Vagina (tissue), 2 donors: ENCODE measurements at places on chromosomes 3 and 15.

DNA sequence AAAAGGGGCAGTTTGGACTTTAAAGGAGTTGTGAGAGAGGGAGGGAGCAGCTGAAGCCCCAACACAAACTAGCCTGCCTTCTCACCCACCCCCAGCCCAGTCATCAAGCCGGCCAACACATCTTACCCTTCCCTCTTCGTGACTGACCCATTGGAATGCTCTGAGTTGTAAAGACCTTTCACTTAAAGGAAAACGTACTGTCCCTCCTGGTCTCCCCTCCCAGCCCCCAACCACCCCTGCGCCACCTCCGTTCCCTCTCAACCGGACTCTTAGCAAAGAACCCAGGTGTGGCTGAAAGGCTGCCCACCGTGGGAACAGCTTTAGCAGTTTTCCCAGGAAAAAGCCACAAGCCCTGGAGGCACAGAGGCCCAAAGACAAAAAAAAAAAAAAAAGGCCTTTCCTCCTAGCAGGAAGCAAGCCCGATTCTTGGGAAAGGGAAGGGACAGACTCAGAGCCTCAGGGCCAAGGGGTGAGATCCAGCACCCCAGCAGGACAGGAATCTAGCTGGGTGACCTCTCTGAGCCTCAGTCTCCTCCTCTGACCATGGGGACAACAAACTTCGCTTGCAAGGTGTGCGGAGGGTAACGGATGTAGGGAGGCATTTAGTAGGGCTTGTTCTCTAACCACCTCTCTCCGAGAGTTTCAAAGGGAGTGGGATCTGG lies 2.4 kb downstream of the CYP11A1 start:
- peak overlapping the region; percentile 78 for H3K27ac ChIP-seq
- no peaks in the 10 kb centered on the region for H3K36me3 ChIP-seq
- no peaks in the 10 kb centered on the region for H3K27me3 ChIP-seq
- peaks cover 17% of the 10 kb centered on the region for H3K4me1 ChIP-seq
- DNase-seq, result no peak

DNA sequence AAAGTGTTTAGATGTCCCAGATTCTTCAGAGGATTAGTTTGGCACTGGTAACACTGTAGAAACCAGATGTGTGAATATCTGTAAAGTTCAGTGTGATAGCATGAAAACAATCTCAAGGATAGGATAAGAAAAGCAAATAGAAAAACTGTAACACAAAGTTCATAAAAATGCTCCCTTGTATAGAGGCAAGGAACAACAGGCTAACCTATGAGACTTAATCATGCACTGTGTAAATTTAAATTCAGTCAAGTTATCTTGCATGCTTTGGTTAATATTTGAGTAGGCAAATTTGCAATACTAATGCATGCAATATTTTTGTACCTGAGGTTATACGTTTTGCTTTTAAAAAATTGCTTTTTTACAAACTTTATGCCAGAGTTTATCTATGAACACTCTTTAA lies 144.4 kb downstream of the USP13 start:
- no peak overlapping the region for H3K27ac ChIP-seq
- no peaks in the 10 kb centered on the region for H3K4me1 ChIP-seq
- no peak overlapping the region for H3K4me3 ChIP-seq
- H3K27me3 ChIP-seq, result no peaks in the 10 kb centered on the region
- no peak for DNase-seq
- H3K36me3 ChIP-seq, result no peaks in the 10 kb centered on the region

GRCh38 chr15:38549222-38549621 lies 15.4 kb downstream of the RASGRP1 start:
- no peaks in the 10 kb centered on the region for H3K27me3 ChIP-seq
- H3K36me3 ChIP-seq, result no peaks in the 10 kb centered on the region
- DNase-seq, result no peak
- no peak overlapping the region for H3K4me3 ChIP-seq
- H3K27ac ChIP-seq, result no peak overlapping the region

DNA sequence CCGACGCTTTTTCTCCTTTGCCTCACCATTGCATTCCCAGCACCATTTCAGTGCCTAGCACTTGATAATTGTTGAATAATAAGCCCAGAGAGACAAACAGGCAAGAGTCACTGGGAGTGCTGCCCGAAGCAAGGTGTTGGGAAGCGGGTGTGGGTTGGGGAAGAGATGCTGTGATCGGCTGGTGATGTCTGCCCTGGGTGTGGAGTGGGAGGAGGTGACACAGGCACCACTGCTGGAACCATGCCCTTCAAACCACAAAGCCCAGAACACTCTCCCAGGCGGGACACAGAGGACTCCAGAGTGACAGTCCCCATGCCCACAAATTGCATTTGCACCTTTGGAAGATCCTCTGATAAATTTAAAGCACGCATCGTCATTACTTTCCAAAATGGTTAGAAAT lies 148.2 kb downstream of the CHSY1 start:
- H3K27ac ChIP-seq, result no peak overlapping the region
- H3K4me3 ChIP-seq, result no peak overlapping the region
- H3K27me3 ChIP-seq, result no peaks in the 10 kb centered on the region
- peaks cover 10% of the 10 kb centered on the region for H3K4me1 ChIP-seq

DNA sequence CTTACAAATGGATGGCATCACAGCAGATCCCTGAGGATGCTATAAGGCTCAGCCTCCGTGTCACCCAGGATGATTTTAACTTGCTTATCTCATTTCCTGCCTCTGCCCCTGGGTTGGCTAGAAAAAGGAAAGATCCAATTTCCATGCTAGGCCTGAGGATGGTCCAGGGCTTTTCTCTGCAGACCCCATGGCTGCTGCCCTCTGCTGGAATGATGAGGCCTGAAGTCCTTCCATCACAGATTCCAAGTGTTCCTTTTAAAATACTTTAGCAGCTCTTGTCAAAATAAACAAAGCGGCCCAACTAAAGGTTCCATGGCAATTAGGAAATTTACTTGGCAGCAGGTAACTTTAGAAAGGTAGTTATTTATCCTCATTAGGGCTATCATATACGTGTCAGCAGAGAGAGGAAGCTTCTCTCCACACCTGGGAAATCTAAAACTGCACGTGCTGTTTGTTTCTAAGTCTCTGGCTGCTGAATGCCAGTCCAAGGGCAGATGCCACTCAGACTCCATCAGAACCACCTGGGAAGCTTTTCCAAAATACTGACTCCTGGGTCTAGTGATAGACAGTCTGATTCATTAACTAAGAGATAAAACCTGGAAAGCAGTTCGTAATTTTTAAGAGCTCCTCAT lies 401.9 kb upstream of the IL12A start:
- no peaks in the 10 kb centered on the region for H3K36me3 ChIP-seq
- H3K27ac ChIP-seq, result no peak overlapping the region
- DNase-seq, result no peak

DNA sequence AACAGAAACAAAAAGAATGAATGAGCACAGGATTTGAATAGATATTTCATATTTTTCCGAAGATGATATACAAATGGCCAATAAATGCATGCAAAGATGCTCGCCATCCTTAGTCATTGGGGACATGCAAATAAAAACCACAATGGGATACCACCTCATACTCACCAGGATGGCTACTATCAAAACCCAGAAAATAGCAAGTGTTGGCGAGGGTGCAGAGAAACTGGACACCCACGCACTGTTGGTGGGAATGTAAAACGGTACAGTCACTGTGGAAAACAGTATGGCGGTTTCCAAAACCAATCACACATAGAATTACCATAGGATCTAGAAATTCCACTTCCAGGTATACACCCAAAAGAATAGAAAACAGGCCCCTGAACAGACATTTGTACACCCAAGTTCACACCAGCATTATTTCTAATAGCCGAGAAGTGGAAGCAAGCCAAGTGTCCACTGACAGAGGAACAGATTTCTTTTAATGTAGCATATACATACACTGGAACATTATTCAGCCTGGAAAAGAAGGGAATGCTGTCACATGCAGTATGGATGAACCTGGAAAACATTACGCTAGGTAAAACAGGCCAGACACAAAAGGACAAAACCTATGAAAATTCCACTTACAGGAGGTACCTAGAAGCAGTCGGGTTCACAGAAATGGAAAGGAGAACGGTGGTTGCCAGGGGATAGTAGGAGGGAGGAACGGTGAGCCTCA lies 3.6 kb downstream of the RNF168 start:
- H3K36me3 ChIP-seq, result no peaks in the 10 kb centered on the region
- peak overlapping the region; percentile 79 for H3K4me3 ChIP-seq
- H3K27me3 ChIP-seq, result no peaks in the 10 kb centered on the region
- peak overlapping the region; percentile 92 for H3K27ac ChIP-seq

DNA sequence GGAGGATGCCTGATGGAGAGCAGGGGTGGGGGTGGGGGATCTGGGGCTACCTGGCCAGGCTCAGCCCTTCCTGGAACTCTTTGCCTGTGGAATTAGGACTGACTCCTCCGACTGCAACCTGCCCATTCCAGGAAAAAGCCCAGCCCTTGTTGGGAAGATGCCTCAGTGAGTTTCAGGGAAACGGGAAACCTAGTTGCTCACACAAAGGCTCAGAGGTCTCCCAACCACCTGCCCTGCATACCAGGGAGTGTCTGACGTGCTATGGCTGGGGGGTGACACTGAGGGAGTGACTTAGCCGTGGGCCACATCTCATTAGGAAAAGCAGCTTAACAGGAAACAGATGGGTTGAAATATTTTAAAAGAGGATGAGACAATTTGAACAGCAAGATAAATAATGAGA lies 27.9 kb downstream of the CYP8B1 start:
- no peak overlapping the region for H3K27ac ChIP-seq
- no peaks in the 10 kb centered on the region for H3K36me3 ChIP-seq
- peaks cover 11% of the 10 kb centered on the region for H3K4me1 ChIP-seq
- H3K4me3 ChIP-seq, result no peak overlapping the region

- no peak for DNase-seq
- H3K4me3 ChIP-seq, result no peak overlapping the region
- no peak overlapping the region for H3K27ac ChIP-seq
- H3K36me3 ChIP-seq, result no peaks in the 10 kb centered on the region
- H3K27me3 ChIP-seq, result no peaks in the 10 kb centered on the region
- H3K4me1 ChIP-seq, result peaks cover 21% of the 10 kb centered on the region
Observed at GRCh38 chr15:74027688-74028087, 33.2 kb downstream of the PML start.

DNA sequence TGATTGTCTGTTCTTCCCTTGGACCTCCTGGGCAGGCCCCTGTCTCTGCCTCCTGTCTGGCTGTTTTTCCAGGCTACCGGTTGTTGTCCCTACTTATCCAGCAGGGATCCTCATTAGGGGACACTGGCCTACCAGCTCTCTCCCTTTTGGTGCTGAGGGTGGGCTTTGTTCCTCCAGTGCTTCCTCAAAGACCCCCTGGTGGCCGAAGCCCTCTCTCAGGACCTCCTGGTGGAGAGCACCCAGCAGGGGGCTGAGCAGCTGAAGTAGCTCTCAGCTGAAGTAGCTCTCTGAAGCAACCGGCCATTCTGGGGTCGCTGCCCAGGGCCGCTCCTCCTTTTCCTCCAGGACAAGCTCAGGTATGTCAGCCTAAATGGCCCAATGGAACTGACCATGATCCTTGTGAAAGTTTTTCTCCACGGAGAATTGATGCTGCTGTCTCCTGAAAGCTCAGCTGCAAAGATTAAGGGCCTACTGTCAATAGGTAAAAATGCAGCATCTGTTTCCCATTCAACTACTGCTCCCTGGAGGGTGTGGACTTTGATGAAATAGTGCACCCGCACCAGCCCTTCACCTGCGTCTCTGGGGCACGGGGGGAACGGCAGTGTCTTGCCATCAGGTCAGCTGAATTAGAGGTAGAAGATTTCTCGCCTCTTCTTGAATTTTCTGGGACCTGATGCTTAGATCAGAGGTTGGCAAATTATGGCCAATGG lies 27.6 kb downstream of the ARNT2 start:
- H3K4me3 ChIP-seq, result no peak overlapping the region
- H3K4me1 ChIP-seq, result no peaks in the 10 kb centered on the region
- no peak overlapping the region for H3K27ac ChIP-seq
- no peak for DNase-seq
- H3K36me3 ChIP-seq, result no peaks in the 10 kb centered on the region
- H3K27me3 ChIP-seq, result no peaks in the 10 kb centered on the region

DNA sequence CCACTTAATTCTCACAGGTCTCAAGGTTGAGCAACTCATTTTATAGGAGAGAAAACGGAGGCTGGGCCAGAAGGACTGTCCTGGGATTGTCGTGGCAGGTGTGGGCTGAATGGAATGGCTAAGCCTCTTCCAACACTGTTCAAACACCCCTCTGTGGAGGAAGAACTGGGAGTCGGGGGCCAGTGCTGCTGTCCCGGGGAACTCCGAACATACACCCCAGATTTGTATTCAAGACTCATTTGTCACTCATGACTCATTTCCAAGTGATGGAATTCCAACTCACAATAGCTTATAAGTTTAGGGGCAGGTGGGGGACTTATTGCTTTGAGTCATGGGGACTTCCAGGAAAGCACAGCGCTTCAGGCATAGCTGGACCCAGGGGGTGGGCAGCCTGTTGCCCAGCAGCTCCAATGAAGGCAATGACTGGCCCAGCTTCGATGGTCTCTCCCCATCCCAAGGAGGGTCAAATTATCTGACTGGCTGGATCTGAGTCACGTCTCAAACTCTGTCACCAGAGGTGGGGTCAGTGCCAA lies 72.5 kb downstream of the TM2D3 start:
- H3K27ac ChIP-seq, result no peak overlapping the region
- H3K4me1 ChIP-seq, result no peaks in the 10 kb centered on the region
- H3K4me3 ChIP-seq, result no peak overlapping the region
- no peaks in the 10 kb centered on the region for H3K36me3 ChIP-seq
- no peaks in the 10 kb centered on the region for H3K27me3 ChIP-seq
- DNase-seq, result no peak

GRCh38 chr15:48645558-48646330 lies at the start of gene FBN1:
FBN1 (minus strand) TSS chr15:48645709; CDS start chr15:48644769, 940 bp downstream.
- peak within 1 kb of the TSS; percentile 61 for H3K4me3 ChIP-seq
- H3K27me3 ChIP-seq, result no peaks in the 10 kb centered on the region
- DNase-seq, result no peak
- peak within 1 kb of the TSS; percentile 93 for H3K27ac ChIP-seq
- H3K4me1 ChIP-seq, result peaks cover 18% of the 10 kb centered on the region

DNA sequence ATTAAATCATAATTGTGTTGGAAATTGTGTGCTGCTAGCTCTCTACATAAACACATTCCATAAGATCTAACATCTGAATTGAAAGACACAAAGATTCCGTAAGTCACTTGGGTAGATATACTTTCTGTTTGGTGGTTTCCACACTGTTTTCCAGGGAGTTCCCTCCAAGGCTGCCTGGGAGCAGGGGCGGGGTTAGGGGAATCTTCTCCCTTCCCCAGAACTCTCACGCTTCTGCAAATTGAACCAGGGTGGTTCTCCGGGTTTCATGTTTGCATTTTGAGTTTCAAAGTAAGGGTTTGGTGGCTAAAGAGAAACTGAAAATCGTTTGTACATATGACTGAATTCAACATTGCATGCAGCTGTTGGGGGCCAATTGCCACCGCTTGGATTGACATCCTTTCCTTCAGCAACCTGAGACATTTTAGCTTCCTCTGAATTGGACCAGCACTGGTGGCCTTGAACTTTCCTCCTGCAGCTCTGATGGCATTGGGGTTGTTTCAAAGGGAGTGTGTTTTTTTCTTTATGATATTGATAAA lies 192.7 kb upstream of the FEZF2 start:
- H3K4me3 ChIP-seq, result no peak overlapping the region
- no peaks in the 10 kb centered on the region for H3K27me3 ChIP-seq
- no peak for DNase-seq
- no peaks in the 10 kb centered on the region for H3K36me3 ChIP-seq
- no peak overlapping the region for H3K27ac ChIP-seq
- H3K4me1 ChIP-seq, result no peaks in the 10 kb centered on the region
